ENCODE measurements at places on chromosomes 4 and X. TPM values are rescaled to one million over a fixed set of nuclear protein-coding genes. Genes with fewer than 3 reads are reported as not detected.

Gene SYTL5
- 0.40 TPM for total RNA-seq

Gene PNMA6A
- 0.62 TPM for total RNA-seq

Gene IGSF1
- 1.7 TPM for total RNA-seq

Gene MAGEB3
- not detected for total RNA-seq

Gene UGDH
- total RNA-seq, result 365 TPM

Gene HAUS7
- total RNA-seq, result 14.3 TPM

Gene CDX4
- total RNA-seq, result not detected

Gene EVC2
- 9.2 TPM for total RNA-seq
